ENCODE measurements at places on chromosomes 5 and 9. TPM values are rescaled to one million over a fixed set of nuclear protein-coding genes. Genes with fewer than 3 reads are reported as not detected.

The ANKRD34B gene
- polyA plus RNA-seq: not detected

DNA sequence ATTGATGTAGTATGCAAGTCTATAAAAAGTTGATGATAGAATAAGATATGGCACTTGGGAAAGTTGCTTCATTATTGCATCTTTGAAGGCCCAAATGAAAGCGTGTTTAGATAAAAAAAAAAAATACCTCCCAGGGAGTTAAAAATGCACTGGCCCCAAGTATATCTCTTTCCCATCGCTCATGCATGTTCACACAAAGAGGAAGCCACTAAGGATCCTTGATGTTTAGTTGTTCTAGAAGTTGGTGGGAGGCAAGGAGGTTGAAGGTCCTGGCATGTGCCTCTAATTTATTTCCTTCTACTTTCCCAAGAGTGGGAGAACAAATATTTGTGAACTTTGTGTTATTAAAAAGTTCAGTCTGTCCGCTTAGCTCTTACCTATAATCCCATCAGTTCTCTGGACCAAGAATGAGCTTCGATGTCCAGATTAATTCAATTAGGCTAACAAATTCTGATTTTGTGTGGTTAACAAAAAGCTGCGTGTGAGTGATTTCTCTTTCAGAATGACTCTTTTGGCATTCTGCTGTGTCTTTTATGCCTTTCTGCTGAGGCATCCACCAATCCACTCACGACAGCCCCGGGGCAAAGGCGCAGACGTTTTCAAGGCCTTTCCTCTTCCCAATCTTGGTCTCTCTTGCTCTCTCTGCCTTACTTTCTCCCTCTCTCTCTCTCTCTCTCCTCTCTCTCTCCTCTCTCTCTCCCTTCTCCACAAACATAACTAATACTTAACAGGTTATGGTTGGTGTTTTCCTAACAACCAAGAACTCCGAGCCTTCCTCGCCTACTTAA is 135.1 kb upstream of the ERCC6L2 start:
- DNase-seq: no peak

DNA sequence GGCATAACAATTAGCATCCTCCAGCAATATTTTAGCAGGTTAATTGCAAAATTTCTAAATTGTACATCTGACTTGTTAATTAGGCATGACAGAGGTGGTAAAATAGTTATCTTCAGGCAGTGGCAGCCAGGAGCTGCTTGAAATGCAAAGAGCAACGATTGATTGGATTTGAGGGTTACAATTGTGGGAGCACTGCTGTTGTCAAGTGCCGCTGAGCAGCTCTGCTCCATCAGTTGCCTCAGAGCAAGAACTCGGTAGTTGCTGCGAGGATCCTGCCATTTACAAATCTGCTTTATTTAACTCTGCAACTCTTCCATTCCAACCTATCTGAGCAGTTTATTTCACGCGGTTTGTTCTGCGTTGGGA is 12.6 kb downstream of the PBX3 start:
- DNase-seq: no peak

DNA sequence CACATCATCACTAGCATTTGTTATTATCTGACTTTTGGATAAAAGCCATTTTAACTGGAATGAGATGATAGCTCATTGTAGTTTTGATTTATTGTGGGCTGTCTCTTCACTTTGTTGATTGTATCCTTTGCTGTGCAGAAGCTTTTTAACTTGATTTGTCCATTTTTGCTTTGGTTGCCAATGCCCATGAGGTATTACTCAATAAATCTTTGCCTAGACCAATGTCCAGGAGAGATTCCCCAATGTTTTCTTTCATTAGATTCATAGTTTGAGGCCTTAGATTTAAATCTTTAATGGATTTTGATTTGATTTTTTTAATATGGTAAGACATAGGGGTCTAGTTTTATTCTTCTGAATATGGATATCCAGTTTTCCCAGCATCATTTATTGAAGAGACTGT is 28.8 kb upstream of the SMARCA2 start:
- DNase-seq: no peak

DNA sequence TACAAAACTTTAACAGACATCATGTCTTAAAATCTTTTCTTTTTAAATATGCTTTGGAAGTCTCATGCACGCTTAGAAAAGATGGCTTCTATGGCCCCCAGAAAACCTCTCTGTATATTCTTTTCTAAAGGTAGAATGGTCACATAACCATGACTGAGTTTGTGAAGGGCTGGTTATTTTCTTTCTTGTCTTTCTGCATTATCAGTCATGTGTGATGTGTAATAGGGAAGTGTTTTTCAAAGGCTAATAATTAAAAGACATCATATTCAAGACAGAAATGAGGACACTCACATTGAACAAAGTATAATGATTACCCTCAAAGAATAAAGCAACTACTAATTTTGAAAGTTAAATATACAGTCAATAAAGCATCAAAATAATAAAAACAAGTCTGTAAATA is 253.4 kb downstream of the TRPM3 start:
- DNase-seq: no peak

GRCh38 chr5:74517700-74518099 is 122.8 kb downstream of the ENC1 start:
- no peak for DNase-seq

DNA sequence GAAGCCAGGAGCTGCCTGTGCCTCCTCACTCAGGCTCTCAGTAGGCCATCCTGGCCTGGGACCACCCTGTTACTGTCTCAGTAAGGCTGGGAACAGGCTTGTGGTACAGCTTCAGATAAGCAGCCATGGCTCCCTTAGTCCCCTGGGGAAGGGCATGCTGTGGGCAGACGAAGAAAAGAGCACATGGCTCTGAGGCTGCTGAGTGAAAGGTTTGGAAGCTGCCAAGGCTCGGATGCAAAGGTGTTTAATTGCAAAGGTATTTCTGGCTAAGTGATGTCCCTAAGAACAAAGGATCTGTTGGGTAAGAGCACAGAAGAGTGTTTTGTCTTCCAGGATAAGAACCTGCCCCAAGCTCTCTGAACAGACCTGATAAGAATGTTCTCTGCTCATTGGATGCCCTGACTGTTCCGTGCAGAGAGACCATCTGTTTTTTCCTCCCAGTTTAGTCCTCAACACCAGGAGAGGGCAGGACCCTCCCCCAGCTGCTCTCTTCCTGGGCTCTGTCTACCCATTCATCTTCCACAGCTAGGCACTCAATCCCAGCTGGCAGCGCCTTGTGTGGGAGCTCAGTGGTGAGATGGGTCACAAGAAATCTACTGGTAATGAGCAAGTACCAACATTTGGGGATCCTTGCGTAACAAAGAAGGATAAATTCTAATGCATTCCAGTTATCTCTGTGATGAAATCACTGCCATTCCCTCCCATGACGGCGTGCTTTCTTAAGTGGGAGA is 17.7 kb downstream of the ANGPTL2 start:
- DNase-seq: no peak
